NCI-H1105 (cell line): ENCODE measurements at places on chromosomes 16 and 17.

DNA sequence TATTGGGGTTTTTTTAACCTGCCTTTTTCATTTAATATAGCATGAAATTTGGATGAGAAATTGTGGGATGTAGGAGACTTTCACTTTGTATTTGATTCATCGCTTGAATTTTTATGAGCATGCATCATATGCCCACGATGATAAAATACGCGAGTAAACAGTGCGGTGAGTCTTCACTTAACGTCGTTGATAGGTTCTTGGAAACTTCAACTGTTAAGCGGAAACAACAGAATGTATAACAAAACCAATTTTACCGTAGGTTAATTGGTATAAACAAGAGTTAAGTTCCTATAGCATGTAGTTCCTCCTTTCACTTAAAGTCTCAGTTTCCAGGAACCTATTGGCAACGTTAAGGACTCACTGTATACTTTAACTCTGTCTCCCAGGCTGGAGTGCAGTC, 28.7 kb downstream of the MMP15 start:
- DNase-seq, result no peak

- DNase-seq, result no peak
Observed at GRCh38 chr17:38447502-38448085, 19.3 kb downstream of the ARHGAP23 start.

DNA sequence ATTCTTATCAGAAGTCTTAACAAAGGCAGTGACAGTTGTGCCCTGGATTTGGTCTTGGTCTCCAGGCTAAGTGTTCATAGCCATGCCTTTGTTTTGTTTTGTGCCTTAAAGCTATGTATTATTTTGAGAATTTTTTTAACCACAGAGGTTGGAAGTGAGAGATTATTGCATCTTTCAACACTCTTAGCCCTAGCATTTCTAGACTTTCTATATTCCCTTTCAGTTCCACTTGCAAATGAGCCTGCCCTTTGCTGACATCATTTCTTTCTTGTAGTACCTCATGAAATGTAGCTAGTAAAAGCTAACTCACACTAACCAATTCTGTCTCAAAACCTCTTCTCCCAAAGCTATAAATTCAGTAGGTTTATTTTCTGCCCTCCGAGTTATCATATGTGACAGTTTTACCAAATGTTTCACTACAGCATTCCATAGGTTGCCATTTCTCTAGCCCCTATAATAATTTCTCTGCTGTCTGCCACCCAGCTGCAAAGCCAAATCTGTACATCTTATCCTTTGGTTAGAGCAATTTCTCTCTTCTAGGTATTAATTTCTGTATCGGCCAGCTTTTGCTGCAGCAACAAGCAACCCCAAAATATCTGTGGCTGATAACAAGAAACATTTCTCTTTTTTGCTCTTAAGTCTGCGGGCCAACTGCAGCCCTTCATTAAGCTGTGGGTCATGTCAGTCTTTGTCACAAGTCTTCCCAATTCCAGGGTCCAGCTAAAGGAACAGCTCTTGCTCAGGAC, 14.2 kb upstream of the CCL1 start:
- no peak for DNase-seq

GRCh38 chr16:29107299-29107698, 122.4 kb downstream of the LAT start:
- DNase-seq, result no peak

- DNase-seq, result peak; percentile 86
Observed at GRCh38 chr17:49935526-49936210, 33.3 kb upstream of the DLX4 start.

GRCh38 chr16:57058291-57058861, 34.0 kb upstream of the CPNE2 start:
- no peak for DNase-seq

DNA sequence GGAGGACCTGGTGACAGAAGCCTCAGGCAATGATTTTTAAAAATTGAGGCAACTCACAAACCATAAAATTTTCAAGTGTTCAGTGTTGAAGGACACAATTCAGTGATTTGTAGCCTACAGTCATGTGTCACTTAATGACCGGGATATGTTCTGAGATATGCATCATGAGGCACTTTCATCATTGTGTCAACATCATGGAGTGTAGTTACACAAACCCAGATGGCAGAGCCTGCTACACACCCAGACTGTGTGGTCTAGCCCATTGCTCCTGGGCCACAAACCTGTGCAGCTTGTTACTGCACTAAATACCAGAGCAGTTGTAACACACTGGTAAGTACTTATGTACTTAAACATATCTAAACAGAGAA, 1.6 kb downstream of the PRSS41 start:
- DNase-seq, result no peak

DNA sequence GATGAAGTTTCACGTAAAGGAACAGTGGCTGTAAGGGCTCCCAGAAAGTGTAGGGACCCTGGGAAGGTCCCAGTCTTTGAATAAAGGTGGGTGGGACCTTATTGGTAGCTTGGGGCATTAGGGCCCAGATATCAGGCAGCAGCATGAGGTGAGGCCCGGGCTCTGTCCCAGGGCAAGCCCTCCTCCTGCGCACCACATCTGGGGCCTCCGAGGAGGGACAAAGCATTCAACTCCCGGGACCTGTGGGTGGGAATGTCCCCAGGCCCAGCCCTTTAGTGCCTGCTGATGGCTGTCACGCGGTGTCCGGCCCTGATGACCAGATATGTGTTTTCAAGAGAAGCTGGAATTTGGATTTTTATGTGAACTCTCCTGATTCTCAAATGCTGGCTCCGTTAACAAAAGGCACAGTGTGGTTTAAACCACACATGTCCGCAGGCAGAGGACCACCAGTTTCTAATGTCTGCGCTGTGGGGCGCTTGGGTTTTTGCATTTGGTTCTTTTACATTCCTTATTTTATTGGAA, 30.4 kb downstream of the RAI1 start:
- no peak for DNase-seq

DNA sequence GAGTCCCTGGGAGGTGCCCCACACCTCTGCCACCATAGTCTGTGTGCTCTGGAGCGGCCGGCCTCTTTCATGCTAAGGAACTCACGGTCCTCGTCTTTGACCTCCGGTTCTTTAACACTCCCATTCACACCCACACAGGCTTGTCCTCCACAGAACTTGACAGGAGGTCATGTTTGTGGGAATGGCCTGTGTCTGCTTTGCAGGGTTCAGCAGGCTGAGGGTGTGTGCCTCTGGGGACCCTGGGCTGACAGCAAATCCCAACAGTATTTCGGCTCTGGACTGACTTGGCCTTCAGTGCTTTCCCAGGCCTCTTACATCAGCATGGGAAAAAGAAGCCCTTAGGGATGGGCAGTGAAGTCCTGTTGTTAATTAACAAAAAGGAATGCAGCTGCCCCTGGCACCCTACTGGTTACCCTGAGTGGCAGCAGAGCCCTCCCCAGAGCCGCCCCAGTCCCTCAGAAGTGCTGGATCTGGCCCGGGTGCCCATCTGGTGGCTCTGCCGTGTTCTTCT, 35.4 kb upstream of the ADORA2B start:
- no peak for DNase-seq

- no peak for DNase-seq
Observed at GRCh38 chr17:64498308-64499203, 1.7 kb upstream of the POLG2 start.

GRCh38 chr17:58677194-58677880, 14.5 kb downstream of the TEX14 start:
- DNase-seq, result no peak
